Dorsolateral prefrontal cortex (tissue), 122 donors: ENCODE measurements at places on chromosomes 5 and 9. TPM values are rescaled to one million over a fixed set of nuclear protein-coding genes. Genes with fewer than 3 reads are reported as not detected.

The TXNDC8 gene
- not detected for total RNA-seq

The SPINK1 gene
- not detected for total RNA-seq

The PCDHB1 gene
- total RNA-seq: 0.20 TPM

The GOLGA2 gene
- 103 TPM for total RNA-seq

The SAXO1 gene
- not detected for total RNA-seq
